Stimulated activated CD8-positive, alpha-beta memory T cell treated with anti-CD3 and anti-CD28 coated beads, Interleukin-4, amount 100 ng/mL, for 1 hour (primary cell): ENCODE measurements at places on chromosomes 12 and 14.

GRCh38 chr14:105420101-105420973, 710 bp downstream of the MTA1 start:
- no peak for DNase-seq

GRCh38 chr14:77565289-77565993, 51.0 kb downstream of the SPTLC2 start:
- no peak for DNase-seq

DNA sequence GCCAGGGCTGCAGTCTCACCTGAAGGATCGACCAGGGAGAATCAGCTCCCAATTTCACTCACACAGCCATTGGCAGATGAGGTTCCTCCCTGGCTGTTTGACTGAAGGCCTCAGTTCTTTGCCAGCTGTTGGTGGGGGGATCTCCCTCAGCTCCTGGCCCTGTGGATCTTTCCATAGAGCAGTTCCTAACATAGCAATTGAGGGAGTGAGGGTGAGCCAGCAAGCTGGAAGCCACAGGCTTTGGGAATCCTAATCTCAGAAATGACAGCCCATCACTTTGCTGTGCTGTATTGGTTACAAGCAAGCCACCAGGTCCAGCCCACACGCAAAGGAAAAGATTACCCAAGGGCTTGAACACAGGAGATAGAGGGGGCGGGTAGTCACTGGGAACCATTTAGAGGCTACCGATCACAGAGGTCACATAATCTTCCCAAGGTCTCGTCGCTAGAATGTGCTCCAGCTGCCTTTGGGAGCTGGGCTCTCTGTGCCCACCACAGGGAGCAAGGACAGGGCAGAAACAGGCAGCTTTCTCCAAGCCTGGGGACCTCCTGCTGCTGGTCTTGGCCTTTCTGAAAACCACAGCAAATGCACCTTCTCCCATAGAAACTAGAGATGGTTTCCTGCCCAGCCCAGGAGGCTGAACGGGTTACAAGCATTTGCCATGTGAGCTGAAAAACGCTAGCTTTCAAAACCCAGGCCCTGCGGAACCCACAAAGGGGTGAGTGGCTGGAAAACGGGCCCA, 4.6 kb upstream of the OTUB2 start:
- DNase-seq = no peak

DNA sequence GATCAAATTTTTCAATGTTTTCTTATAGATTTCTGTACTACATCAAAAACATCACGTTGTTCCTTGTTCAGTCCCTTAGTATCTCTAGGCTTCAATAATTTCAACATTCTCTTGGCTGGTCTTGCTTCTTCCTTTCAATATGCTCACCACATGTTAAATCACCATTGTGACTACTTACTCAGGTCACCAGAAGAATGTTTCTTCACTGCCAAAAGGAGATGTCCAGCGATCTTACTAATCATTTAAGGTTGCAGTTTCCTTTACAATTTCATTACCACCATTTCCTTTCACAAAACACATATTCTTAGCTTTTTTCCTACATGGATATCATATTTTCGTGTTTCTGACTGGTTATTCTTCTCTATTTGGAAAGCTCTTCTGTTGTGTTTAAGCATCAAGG, 363.8 kb downstream of the NAV3 start:
- no peak for DNase-seq

DNA sequence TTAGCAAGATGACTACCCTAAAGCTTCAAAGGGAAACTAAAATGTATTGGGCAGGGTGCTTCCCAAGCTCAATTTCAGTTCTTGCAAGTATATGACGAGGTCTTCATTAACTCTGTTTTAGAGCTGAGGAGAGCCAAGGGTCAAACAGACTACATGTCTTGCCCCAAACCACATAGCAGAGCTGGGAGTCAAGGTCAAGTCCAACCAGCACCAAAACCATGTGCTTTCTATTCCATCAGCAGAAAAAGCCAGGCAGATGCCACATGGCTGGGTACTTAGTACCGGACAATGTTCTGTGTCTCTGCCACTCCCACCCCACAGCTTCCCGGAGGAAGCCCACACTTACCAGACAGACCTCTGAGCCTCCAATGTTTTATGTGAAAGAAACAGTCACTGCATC, 17.6 kb downstream of the NID2 start:
- no peak for DNase-seq

DNA sequence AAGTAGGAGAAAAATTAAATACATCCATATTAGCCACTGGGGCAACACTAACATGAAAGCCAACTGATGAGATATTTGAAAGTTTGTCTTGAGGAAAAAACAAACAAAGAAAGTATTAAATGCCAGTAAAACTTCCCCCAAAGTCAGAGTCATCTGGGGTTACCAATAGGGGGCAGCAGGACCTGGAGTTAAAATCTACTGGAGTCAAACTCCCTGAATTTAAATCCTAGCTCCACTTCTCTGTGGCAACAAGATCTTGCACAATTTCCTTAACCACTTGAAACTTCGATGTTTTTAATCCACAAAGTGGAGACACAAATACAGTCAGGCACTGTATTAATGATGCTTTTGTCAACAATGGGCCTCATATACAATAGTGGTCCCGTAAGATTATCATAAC, 14.4 kb downstream of the PLEKHG7 start:
- no peak for DNase-seq

- no peak for DNase-seq
Observed at GRCh38 chr12:22285846-22286245, 48.7 kb downstream of the ST8SIA1 start.

GRCh38 chr12:50740307-50740706, 23.6 kb upstream of the ATF1 start:
- no peak for DNase-seq

GRCh38 chr12:16984484-16984883, 378.5 kb upstream of the LMO3 start:
- DNase-seq = no peak

GRCh38 chr12:28610401-28611114, 420.3 kb downstream of the CCDC91 start:
- no peak for DNase-seq

- no peak for DNase-seq
Observed at GRCh38 chr12:95169368-95169767, 47.9 kb downstream of the FGD6 start.

DNA sequence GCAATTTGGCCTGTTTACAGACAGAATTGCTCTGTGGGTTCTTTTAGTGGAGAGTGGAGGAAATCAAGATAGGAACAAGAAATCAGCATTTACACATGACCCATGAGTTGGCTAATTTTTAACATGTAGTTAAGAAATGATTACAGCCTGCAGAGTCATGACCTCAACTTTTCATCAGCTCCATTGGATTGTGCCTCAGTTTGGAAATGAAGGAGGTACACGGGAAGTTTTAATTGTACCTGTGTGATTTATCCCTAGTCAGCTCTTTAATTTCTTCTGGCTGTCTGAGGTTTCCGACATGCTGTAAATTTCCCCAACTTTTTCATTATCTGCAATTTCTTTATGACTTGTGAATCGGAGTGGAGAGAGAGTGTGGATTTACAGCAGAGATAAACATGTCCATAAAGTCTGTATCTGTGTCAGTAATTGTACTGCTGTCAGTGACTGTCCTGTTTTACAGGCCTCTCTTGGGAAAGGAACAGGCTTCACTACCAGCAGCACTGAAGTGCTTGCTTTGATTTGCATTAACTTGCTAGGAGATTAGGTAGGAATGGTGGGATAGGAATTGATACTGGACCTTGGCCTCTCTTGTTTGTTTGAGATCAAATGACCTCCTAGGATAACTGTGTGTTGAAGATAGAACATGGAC, 49.2 kb downstream of the LIN52 start:
- no peak for DNase-seq

DNA sequence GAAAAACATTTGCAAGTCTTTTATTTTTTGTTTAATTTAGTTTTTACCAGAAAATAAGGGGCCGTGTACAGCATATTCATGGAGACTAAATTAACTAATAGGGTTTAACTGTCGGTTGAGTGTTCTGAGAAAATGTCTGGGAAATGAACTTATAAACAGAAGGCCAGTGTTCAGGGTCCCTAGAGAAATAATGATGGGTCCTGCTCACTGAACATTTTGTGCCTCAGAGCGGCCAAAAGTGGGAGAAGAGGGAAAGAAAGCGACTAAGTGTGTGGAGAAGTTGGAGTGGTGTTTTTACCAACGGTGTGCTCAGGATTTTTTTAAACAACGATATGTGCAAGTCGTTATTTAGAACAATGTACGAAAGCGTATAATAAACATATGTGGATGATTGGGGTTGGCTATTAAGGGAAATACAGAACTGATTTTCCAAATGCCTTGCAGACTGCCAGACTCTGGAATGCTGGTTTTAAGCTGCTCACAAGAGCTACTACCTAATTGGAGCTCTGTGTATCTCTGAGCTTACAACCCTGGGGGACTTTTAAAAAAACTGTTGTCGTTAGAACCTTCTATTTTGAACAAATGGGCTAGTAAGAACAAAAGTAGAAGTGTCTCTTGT, 166.7 kb downstream of the SLC38A4 start:
- no peak for DNase-seq

DNA sequence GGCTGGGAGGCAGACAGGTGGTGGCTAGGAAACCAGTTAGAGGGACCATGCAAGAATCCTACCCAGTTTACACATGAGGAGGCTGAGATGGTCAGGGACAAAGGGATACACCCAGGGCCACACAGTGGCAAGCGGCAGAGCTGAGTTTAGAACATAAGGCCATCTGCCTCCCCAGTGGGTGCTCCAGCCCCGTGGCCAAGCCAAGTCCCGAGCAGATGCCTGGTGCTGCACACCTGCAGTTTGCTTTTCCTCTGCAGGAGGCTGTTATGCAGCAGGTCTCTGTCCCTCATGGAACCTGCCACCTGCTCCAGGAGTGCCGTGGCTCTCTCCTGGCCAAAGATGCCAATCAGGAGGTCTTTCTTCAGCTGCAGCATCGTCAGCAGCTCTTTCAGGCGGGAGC, 70.8 kb downstream of the SYNE3 start:
- no peak for DNase-seq

GRCh38 chr14:90839889-90840266, 23.6 kb upstream of the TTC7B start:
- DNase-seq = no peak

- DNase-seq = no peak
Observed at GRCh38 chr14:89121968-89122620, 294.9 kb downstream of the FOXN3 start.

DNA sequence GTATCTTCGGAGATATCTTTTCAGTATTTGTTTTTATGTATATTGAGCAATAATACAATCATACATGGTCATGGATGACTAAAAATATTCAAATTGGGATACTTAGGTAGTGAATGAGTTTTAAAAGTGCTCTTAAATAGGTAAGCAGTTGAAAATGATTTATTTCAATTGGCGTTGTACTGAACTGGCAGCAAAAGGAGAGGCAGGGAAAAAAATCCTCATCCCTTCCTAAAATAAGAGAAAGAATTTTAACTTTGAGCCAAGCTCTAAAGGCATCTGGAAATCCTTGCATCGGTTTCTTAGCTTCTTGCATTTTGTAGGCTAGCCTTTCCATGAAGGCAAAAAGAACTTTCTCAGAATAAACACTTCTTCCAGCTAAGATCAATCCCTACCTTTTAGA, 125.2 kb downstream of the MGST1 start:
- DNase-seq = no peak

GRCh38 chr12:49200919-49201594, 12.2 kb upstream of the TUBA1A start:
- no peak for DNase-seq

DNA sequence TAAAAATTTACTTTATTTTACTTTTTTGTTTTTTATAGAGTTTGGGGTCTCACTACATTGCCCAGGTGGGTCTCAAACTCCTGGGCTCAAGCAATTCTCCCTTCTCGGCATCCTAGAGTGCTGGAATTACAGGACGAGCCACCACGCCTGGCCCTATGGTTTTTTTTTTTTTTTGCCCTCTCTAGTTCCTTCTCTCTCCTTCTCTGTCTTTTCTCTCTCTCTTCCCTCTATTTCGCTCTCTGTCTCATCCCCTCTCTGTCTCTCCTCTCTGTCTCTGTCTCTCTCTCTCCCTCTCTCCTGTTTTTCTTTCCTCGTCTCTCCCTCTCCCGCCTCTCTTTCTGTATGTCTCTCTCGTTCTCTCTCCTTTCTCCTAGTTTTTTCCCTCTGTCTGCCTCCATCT, 202.6 kb upstream of the LHX5 start:
- DNase-seq = no peak

DNA sequence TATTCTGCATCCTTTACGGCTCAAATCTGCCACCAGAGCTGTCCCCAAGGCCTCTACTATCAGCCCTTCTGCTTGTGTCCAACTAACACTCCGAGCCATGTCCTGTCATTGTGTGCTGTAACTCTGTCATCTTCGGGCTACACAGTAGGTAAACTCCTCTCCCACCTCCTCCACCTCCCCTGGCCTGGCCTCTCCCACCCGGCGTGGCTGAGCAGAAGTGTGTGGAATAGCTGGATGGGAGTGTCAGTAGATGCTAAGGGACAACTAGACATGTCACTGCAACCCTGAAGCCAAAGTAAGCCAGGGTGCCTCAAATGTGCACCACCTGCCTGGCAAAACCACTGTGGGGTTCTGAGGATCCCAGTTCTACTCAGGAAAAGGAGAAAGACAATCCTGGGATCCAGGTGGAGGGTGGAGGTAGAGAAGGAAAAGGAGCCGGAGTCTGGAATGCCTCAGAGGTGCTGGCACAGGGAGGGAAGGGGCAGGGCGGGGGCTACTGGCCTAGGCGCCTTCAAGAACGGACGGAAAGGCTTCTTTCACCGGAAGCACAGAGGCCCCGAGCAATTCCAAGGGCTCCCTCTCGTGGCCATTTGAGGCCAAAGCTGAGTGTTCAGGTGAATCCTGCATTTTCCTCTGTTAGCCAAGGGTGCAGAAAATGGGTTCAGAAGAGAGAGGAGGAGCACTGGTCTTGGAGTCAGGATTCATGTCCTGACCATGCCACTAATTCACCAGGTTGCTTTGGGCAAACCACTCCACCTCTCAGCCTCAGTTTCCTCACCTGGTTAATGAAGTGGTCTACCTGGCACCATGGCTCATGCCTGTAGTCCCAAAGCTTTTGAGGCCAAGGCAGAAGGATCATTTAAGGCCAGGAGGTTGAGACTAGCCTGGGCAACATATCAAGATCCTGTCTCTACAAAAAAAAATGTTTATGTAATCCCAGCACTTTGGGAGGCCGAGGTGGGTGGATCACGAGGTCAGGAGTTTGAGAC, 20.5 kb upstream of the FAM181A start:
- DNase-seq = peak; percentile 14

- no peak for DNase-seq
Observed at GRCh38 chr12:12654691-12655460, 41.1 kb downstream of the GPR19 start.

- DNase-seq = no peak
Observed at GRCh38 chr12:102479099-102479885, 1.1 kb downstream of the IGF1 start.

- no peak for DNase-seq
Observed at GRCh38 chr12:62472472-62472871, 5.8 kb downstream of the MON2 start.

DNA sequence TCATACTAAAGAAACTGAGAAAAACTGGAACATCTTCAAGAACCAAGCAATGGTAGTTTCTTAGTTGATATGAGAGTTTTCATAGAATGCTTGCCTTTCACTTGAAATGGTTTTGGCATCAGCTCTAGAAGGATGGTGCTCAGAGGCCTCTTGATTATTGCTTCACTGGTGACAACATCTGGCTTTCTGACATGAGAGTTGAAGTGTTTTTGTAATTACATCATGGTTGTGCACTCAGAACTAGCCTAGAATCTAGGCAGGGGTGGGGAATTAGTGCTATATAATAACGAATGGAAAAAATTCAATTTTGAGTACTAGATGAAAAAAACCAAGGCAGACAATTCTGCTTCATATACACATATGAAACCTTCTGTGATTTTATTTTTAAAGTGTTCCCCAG, 172.8 kb upstream of the LMNTD1 start:
- no peak for DNase-seq

GRCh38 chr14:102911541-102911951, 10.9 kb upstream of the AMN start:
- DNase-seq = no peak

GRCh38 chr14:69574263-69574953, at the start of gene CCDC177:
CCDC177 (minus strand) TSS chr14:69574871; CDS start chr14:69573622, 1,249 bp downstream.
- peak; percentile 48 for DNase-seq
